H9 (cell line): ENCODE measurements at places on chromosomes 4 and X. TPM values are rescaled to one million over a fixed set of nuclear protein-coding genes. Genes with fewer than 3 reads are reported as not detected.

DNA sequence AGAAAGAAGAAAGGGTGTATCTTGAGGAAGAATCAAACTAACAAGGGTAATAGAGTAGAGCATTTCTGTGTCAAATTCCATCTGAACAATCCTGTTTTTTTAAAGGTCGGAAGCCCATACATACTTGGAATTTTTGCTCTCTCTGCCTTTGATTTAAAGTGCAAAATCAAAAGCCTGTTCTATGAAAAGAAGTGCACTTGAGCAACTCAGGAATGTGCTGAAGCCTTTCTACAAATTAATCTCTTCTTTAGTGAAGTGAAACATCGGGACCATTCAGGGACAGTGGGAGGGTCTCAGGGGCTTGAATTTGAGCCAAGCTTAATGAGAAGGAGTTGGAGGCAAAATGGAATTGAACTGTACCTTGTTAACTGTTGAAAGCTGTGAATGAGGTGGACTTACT, 1008.5 kb upstream of the LCORL start:
- DNase-seq = no peak

Gene LIMCH1
- 3.3 and 4.0 TPM in 2 replicates for total RNA-seq

- DNase-seq = no peak
These were observed at the start of gene SERPINA7 for GRCh38 chrX:106038625-106039024. TSS of gene SERPINA7 (minus strand) at chrX:106038727. CDS start at chrX:106037058, 1,669 bp downstream.

DNA sequence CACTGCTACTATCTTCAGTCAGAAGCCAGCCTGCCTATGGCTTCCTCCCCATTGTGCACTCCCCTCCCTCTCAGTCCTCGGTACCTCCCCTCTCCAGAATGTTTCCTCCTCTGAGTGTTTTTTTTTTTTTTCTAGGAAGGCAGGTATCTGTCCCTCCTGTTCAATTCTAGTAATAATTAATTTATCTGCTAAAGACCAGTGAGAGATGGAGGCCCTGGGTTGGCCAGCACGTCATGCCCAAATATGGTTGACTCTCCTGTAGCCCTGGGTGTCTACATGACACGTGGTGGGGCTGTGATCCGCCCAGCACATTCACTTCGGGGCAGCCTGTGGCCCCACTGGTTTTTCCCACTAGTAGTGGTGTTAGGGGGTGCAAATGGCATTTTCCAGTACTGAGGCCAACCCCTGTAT, 1.8 kb downstream of the FLNA start:
- DNase-seq = no peak
